Heart right ventricle (tissue), 16 donors: ENCODE measurements at places on chromosomes 1 and 21. TPM values are rescaled to one million over a fixed set of nuclear protein-coding genes. Genes with fewer than 3 reads are reported as not detected.

The C1QA gene
- polyA plus RNA-seq: 36.9 TPM

DNA sequence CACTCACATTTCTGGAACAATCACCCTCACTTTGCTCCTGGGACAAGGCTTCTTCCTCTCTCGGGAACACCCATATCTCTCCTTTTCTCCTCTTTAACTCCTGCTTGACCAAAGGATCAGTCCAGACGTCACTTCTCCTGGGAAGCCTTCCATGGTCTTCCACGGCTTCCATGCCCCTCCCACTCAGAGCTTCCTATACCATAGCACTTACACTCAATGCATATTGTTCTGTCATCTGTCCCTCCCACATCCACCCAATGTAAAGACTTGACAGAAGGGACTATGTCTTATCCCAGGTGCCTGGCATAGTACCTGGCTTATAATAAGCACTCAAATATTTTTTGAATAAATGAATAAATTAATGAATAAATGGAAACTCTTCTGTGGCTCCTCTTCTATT lies 28.2 kb downstream of the CD34 start:
- no peak for DNase-seq

The RNPEP gene
- 24.0 TPM for polyA plus RNA-seq

GRCh38 chr1:42852608-42852980 lies 6.2 kb downstream of the ZNF691 start:
- DNase-seq: no peak

- DNase-seq: no peak
These were observed 181.4 kb upstream of the B3GALT2 start for GRCh38 chr1:193367863-193368262.

The PROK1 gene
- polyA plus RNA-seq: 6.8 TPM

- no peak for DNase-seq
These were observed 12.4 kb downstream of the TTC4 start for GRCh38 chr1:54728027-54728426.

GRCh38 chr1:11414926-11415538 lies 63.9 kb upstream of the DISP3 start:
- DNase-seq: no peak

GRCh38 chr1:165248969-165249571 lies 107.4 kb downstream of the LMX1A start:
- DNase-seq: no peak

DNA sequence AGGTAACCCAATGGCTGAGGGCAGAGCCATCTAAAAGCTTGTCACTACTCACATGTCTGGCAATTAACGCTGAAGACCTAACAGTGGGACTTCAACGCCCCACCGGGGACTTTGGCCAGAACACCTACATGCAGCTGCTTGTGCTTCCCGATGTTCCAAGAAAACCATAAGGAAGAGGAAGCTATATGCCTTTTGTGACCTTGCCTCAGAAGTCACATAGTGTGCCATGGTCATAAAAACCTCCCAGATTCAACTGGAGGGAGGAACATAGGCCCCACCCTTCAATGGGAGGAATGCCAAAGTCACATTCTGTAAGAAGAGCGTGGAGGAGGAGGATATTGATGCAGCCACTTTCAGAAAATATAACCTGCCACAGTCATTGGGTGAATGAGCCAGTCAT lies 147.8 kb upstream of the MAGI3 start:
- no peak for DNase-seq

DNA sequence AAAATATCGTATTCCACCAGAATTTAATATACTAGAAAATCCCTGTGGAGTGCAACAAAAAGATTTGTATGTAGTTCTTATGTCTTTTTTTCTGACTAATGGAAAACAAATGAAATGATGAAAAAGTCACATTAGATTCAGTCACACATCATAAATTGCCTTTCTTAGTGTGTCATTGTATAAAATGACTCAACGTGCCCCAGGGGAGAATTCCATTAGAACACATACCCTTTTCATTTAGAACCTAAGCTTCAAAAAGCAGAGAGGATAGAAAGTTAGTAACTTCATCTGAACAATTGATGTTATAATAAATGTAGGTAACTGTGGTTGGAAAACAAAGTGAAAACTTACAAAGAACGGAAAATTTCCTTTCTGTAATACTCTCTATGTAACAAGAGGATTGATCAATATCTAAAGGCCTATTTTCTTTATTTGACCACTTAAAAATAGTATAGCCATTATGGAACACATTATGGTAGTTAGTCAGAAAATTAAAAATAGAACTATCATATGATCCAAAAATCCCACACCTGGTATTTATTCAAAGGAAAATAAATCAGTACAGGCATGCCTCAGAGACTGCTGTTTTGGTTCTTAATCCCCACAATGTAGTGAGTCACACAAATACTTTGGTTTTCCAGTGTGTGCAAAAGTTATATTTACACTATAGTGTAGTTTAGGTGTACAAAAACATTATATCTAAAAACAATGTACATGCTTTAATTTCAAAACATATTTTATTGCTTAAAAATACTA lies 1016.1 kb downstream of the KCNT2 start:
- no peak for DNase-seq

The AHCYL1 gene
- polyA plus RNA-seq: 24.2 TPM

- DNase-seq: no peak
These were observed 49.7 kb upstream of the GRIK3 start for GRCh38 chr1:37084013-37084412.

DNA sequence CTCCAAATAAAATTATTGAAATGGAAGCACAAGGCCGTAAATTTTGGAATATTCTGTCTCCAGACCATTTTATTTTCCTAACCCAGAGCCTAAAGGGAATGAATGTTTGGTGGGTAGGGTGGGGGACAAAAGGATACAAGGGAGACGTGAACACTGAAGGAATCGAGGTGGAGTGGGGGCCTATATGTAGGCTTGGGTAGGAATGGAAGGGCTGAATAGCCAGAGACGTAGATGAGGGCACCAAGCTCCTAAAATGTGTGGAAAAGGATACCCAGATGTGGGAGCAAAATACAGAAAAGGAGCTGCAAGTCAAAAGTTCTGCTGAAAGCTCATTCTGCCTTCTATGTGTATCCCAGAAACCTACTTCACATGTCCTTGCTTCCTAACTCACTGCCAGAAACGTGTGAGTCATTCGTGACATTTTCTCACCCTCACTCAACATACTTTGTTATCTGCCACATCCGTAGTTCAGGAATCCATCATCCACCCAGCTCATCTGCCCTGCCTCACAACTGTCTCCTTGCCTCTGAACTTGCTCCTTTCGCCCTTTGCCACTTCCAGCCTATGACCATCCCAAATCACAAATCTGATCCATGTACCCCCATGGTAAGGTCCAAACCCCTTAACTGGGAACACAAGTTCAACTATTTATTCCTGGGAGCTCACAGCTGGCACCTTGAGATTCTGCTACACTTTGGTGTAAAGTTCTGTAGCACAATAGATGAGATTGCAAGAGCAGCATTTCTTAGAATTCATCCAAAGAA lies 84.1 kb upstream of the PRDX6 start:
- DNase-seq: no peak

DNA sequence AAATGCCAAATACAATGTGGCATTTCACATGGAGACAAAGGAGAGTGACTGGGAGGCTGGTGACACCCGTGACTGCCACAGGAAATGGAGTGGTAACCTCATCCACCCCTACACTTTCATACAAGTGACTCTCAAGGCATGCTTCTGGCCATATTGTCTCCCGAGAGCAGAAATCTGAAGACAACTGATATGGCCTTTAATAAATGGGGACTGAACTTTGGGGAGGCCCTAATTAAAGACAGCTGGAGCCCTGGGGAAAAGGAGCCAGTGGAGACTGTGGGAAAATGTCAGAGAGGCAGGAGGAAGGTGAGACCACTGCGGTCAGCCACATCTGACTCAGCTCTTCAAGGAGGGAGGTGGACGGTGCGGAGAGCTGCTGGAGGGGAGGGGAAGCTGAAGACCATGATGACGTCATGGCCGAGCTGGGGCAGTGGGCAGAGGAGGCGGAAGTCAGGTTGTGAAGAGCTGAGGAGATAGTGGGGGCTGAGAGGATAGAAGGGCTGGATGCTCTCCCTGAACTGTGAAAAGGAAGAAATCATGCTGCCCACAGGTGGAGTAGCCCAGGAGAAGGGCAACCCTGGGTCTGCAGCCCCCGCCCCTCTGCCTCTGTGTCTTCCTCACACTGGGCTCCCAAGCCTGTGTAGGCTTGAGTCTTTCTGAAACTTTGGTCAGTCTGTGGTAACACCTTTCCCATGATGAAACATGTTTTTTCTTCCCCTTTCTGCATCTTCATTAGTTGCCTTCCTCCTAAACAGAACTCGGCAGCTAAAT lies 14.0 kb upstream of the NCF2 start:
- no peak for DNase-seq

GRCh38 chr1:151813271-151813977 lies 8.2 kb upstream of the LINGO4 start:
- DNase-seq: no peak

GRCh38 chr1:117674521-117675400 lies 68.9 kb downstream of the TENT5C start:
- DNase-seq: no peak

GRCh38 chr1:93753791-93754763 lies 72.4 kb upstream of the BCAR3 start:
- DNase-seq: no peak

The FALEC gene
- polyA plus RNA-seq: not detected

- DNase-seq: no peak
These were observed 116.5 kb downstream of the MRPL39 start for GRCh38 chr21:25490742-25491141.

The ALPL gene
- 21.1 TPM for polyA plus RNA-seq

The DIRAS3 gene
- 23.7 TPM for polyA plus RNA-seq

DNA sequence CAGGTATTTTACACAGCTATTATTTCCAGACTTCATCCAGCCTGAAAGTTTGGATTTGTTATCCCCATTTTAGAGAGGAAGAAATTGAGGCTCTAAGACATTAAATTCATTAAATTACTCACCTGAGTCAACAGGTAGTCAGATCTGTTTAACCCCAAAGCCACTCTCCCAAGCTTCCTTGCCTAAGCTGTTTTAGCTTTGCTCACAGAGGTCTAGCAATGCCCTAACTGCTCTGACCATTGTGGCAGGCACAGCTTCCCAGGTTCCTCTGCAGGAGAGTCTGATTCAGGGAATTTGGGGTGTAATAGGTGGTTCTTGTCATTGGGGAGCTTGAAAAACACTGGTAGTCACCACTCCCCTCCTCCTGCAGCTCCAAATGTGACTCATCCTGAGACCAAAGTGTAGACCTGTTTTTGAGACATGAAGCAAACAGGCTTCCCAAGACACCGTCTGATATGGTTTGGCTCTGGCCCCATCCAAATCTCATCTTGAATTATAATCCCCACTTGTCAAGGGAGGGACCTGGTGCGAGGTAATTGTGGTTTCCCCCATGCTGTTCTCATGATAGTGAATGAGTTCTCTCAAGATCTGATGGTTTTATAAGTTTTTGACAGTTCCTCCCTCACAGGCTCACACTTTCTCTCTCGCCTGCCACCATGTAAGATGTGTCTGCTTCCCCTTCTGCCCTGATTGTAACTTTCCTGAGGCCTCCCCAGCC lies 142.8 kb upstream of the DNAH14 start:
- no peak for DNase-seq

DNA sequence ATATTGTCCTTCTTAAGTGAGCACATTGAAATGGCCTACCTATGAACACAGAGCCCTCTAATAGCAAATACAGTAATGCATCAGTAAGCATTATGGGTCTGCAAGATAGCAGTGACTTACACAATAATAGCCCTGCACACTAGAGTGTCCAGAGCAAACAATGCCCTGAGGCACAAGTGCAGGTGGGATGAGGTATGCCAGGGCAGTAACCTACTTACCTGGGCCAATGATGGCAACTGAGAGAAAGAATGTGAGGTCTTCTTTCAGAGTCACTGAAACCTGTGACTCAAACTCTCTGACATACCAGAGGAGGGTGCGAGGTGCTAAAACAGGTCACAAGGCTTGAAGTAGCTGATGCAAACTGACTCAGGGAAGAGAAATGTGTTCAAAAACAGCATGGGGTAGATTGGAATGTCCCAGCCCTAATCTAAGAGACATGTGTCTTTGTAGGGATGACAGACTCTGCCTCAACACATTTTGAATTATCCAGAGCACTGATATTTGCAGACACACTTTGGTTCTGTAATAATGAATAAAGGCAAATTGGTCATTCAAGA lies 168.5 kb upstream of the RUNX1 start:
- DNase-seq: no peak

- DNase-seq: no peak
These were observed 27.8 kb downstream of the HSPG2 start for GRCh38 chr1:21909286-21909759.

GRCh38 chr1:36408479-36408878 lies 10.8 kb upstream of the LSM10 start:
- DNase-seq: no peak

DNA sequence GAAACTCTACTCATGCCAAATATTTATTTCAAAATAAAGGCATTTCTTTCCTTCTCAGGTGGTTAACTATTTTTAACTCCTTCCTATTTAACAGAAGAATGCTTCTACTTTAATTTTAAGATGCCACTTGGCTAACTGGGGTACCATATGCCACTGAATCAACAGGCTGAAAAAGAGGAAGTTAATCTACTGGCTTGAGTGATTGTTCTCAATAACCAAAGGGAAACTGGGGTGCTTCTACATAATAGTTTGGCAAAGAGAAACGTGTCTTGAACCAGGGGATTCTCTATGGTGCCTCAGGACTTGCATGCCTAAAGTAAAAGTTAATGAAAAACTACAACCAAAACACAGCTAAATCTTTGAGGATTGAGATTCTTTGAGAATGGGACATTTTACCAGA lies 142.6 kb downstream of the DENND1B start:
- DNase-seq: no peak

DNA sequence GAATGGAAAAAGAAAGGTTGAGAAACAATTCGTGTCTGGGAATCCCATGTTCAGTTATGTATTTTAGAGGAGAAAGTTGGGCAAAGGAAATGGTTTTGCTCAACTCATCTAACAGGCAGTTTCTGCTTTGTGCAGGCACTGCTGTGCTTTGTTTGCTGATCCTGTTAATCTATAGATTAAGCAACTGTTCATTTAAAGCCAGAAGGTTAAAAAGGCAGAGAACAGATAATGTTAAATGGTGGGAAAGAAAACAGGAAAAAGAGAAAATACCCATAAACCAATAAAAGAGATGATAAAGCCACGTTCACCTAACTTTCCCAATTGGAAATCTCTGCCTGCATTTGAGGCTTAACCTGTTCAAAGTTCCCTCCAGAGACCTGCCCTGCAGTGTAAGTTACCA lies 70.0 kb downstream of the APP start:
- DNase-seq: no peak

The KCNA3 gene
- polyA plus RNA-seq: 0.04 TPM

DNA sequence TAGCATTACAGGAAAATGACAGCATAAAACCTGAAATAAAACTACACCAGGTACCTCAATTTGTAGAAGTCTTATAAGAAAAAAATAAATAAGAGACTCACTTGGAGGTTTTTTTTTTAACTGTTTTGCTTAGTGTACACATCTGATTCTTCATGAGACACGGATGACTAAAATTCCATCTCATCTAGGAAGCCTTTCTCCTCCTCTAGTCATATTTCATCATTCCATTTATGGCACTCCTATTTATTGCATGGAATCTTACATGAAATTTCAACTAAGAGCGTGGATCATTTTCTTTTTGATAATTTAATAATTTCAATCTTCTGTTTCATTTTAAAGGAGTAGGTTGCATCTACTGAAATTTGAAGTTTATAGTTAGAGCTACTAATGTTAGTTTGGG lies 1.6 kb upstream of the PTGS2 start:
- no peak for DNase-seq

GRCh38 chr1:6445062-6445763 lies 20.6 kb downstream of the ESPN start:
- DNase-seq: no peak

The MT1HL1 gene
- polyA plus RNA-seq: not detected

GRCh38 chr1:207172885-207173284 lies 68.9 kb downstream of the C4BPA start:
- no peak for DNase-seq

- no peak for DNase-seq
These were observed 33.7 kb downstream of the ZYG11B start for GRCh38 chr1:52759908-52760307.

The THEM5 gene
- polyA plus RNA-seq: not detected
